ENCODE measurements at places on chromosomes 5 and 9.
A peak's percentile ranks its signal among the peaks of the same experiment; 100 is the strongest.

GRCh38 chr5:95439801-95440493 lies 48.8 kb downstream of the FAM81B start:
- DNase-seq, result no peak

GRCh38 chr9:89422151-89422975 lies 75.5 kb downstream of the SEMA4D start:
- DNase-seq, result peak; percentile 9

- peak; percentile 21 for DNase-seq
Measured at GRCh38 chr5:107025712-107026497, 644.8 kb downstream of the EFNA5 start.

- no peak for DNase-seq
Measured at GRCh38 chr5:54873691-54874090, 111.7 kb downstream of the ESM1 start.

- no peak for DNase-seq
Measured at GRCh38 chr5:175809531-175810121, 61.8 kb upstream of the CPLX2 start.

GRCh38 chr5:173981185-173981761 lies 7.7 kb upstream of the C5orf47 start:
- no peak for DNase-seq

DNA sequence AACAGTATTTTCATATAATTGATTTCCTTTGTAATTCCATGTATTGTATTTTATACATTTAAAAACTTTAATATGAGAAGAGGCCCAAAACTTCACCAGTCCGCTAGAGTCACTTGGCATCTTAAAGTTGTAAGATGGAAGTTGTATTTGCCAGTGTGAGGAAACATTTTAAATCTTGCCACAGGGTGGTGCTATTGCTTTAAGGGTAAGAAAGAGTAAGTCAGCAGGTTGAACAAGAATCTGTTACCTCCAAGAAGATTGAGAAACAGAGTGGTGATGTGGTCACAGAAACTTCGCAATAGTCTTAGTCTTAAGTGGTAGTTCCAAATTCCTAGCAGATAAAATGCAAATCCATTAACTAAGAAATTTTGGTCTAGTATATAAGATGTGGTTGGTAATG lies 39.8 kb upstream of the RANBP6 start:
- peak; percentile 98 for DNase-seq

DNA sequence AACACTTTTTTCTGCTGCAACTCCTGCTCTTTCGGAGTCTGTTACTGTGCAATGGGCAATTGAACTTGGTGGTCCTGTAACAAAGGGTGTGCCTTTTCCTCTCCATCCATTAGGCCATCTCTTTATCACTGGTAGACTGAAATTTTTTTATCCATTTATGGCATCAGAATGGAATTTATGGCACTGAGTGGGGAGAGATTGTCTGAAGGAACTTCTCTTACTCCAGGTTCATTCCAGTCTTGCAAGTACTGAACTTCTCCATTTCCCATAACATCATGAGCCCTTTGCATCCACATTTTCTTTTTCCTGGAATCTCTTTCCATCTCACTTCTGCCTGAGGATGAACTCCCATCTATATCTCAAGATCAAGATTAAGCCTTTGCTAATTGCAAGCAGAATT lies 10.0 kb downstream of the SLC46A2 start:
- DNase-seq, result no peak

DNA sequence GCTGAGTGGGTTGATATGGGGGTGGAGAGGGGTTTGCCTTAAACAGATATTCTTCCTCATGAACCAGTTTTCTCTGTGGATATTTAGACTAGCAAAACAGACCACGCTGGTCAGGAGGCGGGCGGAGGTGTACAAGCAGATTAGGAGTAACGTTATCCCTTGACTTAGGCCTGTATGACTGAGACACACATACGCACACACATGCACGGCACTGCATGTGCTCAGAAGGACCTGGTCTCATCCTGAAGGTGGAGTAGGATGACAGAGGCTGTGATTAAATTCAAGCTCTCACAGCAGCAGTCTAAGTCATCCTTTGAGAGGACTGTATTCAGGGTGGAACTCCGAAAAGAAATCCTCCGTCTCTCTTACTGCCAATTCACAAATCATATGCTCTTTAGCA lies 209.7 kb downstream of the DIRAS2 start:
- peak; percentile 65 for DNase-seq

DNA sequence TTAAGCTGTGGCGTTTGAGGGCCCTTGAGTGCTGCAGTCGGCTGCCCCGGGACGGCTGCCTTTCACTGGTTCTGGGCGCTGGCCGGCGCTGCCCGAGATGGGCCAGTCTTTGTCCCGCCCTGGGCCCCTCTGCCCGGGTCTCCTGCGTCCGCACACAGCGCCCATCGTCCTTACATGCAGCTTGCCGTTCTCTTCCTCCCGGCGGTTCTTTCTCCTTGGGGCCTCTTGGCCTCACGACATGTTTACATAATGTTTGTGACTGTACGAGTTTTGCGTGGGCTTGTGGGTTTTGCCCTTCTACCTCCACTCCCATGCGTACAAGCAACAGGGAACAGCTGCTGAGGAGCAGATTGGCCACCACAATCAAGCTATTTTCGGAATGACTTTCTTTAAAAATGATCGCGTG lies 618 bp downstream of the TNPO1 start:
- DNase-seq, result peak; percentile 49

- DNase-seq, result peak; percentile 67
Measured at GRCh38 chr9:15837079-15837679, 284.3 kb downstream of the CCDC171 start.

- no peak for DNase-seq
Measured at GRCh38 chr5:81427566-81427965, 33.6 kb upstream of the ACOT12 start.

DNA sequence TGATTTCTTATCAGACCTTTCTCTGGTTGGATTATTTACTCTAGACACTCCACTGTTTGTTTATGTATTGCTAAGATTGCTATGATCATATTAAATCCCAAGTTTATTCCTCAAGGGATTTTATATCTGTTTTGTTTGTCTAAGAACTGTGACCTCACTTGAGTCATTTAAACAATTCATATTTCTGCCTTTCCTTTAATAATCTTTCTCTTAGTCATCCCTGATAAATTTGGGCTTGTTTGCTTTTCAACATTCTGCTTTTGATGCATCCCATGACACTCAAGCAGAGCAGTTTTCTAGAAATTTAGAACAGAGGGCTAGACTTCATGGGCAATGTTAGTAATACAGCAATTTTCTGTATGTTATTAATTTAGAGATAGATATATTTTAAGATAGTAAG lies 231.6 kb upstream of the TNC start:
- DNase-seq, result peak; percentile 49

- no peak for DNase-seq
Measured at GRCh38 chr9:130214776-130215340, 42.7 kb downstream of the NCS1 start.

DNA sequence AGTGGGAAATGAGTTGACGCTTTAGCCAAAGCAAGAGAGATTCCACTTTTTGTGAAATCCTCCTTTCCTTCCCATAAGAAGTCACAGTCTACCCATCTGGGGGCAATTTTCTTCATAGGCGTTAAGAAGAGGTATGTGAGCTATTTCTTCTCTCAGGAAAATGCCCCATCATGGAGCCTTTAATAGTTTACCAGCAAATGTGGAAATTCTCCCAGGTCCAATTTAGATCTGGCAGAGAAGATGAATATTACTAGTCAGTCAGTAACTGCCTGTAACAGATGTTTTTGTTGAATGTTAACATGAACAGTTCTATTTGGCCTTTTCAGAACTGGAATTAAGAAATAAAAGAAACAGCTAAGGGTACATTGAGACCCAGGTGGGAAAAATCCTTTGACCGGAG lies 156.4 kb upstream of the RFX3 start:
- no peak for DNase-seq

GRCh38 chr5:98954392-98955028 lies 25.7 kb upstream of the CHD1 start:
- no peak for DNase-seq

- peak; percentile 65 for DNase-seq
Measured at GRCh38 chr9:92747459-92748232, 17.0 kb downstream of the BICD2 start.

DNA sequence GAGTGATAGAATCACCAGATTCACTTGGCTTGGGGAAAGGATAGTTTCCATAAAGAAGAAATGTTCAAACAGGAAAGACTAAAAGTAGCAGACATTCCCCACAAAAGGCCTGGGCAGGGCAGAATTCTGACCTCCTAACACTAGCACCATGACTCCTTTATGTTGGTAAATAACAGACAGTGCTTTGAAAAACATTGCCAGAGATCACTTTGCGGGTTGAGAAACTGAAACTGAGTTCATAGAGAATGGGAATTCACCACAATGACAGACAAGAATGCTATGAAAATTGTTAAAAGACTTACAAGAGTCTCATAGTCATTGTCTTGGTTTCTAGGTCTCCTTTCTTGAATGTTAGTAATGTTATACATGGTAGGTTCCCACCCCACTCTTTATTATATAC lies 172.5 kb upstream of the GLRA1 start:
- DNase-seq, result no peak

GRCh38 chr5:18375641-18376040 lies 741.4 kb downstream of the TAF11L14 start:
- no peak for DNase-seq
